ENCODE measurements at places on chromosomes 1 and 21.

GRCh38 chr1:212628046-212628445 is 19.5 kb downstream of the ATF3 start:
- DNase-seq: no peak

DNA sequence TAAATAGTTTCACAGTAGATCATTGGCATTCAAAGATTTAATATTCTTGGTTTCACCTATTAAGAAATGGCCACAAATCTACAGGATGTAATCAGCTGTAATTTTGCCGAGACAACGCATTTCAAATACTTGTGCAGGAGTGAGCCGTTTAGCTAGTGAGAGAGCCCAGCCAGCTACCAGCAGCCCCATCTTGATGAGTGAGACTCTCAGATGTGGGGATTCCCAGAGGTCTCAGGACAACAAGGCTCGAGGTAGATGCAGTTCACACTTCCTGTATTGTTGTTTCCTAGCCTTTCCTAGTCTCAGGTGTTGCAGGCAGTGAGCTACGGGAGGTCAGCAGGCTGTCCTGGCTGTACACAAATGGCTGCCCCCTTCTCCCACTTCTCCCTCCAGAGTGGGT is 108.6 kb downstream of the PBX1 start:
- DNase-seq: no peak

DNA sequence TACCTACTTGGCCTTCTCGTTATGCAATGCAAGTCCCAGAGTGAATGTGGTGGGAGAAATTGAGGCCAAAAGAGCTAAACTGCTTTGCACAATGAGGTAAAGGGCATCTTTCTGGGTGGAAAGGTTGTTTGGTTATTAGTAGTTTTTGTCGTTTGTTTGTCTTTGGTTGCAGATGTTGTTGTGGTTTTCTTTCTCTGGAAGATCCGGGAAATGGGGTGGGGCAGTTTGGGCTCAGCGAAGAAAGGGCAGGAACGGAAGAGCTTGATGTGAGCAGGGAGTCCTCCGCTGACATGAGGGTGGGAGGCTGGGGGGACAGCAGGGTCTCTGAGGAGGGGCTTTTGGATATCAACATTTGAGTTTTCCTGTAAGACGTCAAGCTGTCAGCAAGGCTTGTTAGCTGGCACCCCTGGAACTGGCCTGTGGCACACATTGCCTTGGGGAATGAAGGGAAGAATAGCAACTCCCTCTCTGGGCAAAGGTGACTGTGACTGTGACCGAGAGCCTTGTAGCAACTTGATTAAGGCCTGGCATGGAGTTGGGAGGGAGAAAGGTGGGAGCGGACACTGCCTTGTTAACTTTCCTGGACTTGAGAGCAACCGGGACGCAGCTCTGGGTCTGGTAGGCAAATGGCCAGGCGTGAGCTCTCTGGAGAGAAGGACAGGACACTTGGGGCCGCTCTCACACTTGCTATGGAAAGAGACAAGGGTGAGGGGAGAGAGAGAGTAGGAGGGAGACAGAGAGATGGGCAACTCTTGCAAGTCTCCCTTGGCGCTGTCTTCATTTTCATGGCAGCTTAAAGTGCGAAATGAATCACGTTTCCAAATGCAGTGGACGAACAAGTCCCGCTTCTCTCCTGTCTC is 15.4 kb upstream of the OPRD1 start:
- DNase-seq: no peak

- no peak for DNase-seq
Measured at GRCh38 chr1:154710106-154710505, 102.1 kb upstream of the ADAR start.

GRCh38 chr1:19424651-19425570 is 60.4 kb downstream of the CAPZB start:
- DNase-seq: no peak

DNA sequence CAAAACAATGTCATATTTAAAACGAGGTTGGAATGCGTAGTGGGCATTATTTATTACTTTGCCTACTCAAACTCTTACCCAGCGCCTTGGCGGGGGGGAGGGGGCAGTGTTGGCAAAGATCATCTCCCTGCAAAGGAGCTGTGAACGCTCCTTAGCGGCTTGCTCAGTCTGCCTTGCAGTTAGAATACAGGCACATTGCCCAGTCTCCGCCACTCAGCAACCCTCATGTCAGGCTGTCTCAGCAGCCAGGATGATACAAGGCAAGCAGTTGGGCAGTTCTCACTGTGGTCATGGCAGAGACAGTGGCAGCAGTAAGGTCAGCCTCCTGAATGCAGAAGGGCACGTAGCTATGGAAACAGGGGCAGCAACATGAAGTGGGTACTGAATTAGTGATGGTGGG is 170.4 kb upstream of the KCNK2 start:
- no peak for DNase-seq

DNA sequence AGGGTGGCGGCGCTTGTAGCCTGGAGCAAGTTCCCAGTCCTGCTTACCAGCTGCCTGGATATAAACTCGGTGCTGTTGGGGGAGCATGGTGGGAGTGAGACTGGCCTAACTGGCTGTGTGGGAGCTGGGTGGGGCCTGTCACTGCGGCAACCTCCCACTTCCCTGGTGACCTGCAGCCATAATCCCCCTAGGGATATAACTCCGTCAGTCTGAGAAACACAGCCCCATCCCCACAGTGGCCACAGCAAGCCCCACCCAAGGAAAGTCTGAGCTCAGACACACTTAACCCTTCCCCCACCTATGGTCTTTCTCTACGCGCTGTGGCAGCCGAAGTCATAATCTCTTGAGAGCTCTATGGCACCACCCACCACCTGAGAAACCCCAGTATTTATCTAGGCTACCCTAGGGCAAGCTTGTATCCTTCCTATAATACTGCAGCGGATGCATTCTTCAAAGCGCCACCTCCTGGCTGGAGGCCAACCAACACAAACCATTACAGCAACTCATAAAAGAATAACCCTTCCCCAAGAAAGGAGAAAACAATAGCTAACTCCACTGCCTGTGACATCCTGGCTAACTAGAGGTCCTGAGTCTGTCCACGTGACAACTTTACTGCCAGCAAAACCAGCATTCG is 57.4 kb downstream of the ZNF648 start:
- no peak for DNase-seq

DNA sequence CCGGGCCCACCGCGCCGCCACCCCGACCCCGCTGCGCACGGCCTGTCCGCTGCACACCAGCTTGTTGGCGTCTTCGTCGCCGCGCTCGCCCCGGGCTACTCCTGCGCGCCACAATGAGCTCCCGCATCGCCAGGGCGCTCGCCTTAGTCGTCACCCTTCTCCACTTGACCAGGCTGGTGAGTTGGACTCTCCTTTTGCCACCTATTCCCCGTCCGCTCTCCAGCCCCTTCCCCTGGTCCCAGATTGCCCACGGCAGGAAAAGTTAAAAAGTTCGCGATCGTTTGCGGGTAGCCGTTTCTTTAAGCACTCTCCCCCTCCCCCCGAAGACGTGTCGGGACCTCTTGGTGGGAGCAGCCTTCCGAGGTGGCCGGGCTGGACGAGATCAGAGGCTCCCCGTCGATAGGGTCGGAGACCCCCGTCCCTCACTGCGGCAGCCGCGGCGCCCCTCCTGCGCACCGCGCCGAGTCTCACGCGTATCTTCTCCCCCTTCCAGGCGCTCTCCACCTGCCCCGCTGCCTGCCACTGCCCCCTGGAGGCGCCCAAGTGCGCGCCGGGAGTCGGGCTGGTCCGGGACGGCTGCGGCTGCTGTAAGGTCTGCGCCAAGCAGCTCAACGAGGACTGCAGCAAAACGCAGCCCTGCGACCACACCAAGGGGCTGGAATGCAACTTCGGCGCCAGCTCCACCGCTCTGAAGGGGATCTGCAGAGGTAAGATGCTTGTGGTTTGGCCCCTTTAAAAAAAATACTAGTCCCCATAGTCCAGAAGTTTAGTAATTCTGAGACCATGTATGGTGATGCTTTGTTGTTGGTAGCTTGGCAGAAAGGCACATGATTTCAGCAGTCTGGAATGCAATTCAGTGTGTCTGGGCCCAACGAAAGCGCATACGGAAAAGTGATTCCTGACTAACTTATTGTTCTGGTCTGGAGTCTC is 576 bp downstream of the CCN1 start:
- no peak for DNase-seq

- DNase-seq: no peak
Measured at GRCh38 chr1:205205055-205205454, 6.4 kb downstream of the DSTYK start.

DNA sequence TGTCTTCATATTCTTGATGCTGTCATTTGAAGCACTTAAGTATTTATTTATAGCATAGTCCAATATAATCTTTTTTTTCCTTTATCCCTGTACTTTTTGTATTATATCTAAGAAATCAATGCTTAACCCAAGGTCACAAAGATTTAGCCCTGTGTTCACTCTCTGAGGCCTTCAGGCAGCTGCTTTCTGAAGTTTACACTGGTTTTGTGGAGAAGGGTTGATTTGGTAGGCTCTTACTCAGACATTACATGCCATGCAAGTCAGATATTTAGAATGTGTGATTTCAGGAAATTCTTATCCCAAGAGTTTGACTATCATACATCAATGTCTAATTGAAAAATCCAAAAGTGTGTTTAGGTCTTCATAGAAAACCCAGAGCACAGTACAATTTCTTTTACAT is 56.3 kb downstream of the PALMD start:
- no peak for DNase-seq

DNA sequence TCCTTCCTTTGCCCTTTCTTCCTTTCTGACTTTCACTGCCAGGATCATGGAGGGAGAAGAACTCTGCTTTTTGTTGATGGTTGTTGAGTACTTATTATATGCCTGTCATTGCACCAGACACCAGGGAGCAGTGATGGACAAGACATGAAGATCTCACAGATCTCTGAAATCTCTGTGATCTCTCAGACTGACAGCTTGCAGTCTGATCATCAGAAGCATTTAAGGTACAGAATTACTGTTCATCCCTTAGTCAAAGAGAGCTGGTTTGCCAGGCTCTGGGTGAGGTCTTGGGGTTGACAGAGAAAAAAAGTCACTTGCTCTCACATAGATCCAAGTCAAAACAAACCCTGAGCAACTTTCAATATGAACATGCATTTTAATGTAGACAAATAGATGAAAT is 299.5 kb upstream of the FMN2 start:
- no peak for DNase-seq

- DNase-seq: no peak
Measured at GRCh38 chr21:38303300-38303699, 46.5 kb downstream of the KCNJ15 start.

- DNase-seq: no peak
Measured at GRCh38 chr1:117070124-117070523, 10.0 kb downstream of the TTF2 start.

- no peak for DNase-seq
Measured at GRCh38 chr1:183219616-183220009, 33.5 kb downstream of the LAMC2 start.

GRCh38 chr1:175168782-175169181 is 23.8 kb downstream of the KIAA0040 start:
- no peak for DNase-seq

DNA sequence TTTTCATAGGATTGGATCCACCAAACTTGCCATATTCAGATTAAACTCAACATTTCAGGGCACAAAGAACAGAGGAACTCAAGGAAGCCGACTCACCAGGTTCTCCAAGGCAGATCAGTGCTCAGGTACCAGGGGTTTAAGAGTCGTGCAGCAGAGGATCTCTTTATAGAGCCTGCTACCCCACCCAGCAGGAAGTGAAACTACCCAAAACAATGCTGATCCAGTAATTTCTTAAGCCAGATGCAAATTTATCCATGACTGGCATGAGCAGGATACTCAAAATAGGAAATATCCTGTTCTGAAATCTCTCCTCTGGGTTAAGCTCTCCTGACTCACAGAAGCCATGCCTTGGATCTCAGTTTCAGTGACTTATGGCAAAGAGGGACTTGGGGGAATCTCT is at the start of gene SPRR2A:
Gene SPRR2A, minus strand, starts transcription at position 138 of the 400 bp plus-strand sequence. CDS start 777 bp downstream, outside the sequence.
- DNase-seq: no peak

DNA sequence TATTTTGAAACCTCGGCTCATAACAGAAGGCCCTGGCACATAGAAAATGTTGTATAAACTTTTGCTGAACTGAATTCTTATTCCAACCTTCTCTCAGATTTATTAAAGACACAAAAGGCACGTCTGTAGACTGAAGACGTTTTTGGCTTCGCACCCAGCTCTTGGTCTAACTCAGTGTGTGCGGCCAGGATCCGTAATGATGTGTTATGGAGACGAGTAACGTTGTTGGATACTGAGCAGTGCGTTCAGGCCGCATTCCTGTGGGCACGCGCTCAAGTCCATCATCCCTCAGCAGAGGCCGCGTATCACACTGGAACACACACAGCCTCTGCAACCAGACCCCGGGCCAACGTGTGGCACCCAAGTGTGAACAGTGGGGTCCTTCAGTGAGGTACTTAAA is 154.8 kb upstream of the RAB4A start:
- DNase-seq: no peak

- DNase-seq: no peak
Measured at GRCh38 chr21:20207335-20207734, 790.9 kb upstream of the NCAM2 start.

DNA sequence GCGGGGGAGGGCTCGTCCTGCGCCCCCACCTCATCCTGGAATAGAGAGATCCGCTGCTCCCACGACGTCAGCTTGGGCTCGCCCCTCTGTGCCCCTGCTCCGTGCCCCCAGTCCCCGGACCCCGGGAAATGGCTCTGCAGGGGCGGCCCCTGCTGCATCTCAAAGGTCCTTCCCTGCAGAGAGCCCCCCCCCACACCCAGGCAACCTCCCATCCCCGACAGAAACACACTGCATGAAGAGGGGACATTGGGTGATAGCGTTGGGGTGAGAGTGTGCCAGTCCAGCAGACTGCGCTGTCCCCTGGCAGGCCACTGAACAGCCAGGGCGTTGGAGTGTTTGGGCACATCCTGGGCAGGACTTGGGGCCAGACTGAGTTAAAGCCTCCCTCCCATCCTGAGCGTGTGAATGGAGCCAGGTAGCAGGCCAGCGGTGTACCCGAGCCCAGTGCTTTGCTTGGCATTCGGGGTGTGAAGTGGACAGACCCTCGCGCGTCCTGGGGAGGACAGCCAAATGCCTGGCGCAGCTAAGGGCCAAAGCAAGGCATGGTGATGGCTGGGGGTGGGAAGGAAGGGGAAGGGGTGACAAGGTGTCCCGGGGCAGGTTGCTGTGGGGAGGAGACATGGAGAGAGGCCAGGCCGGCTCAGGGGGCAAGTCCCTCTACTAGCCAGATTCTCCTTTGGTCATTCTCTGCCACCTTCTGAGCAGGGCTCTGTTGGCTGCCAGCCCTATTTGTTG is 633 bp upstream of the ETNK2 start:
- DNase-seq: no peak

GRCh38 chr1:27496604-27497155 is 6.7 kb upstream of the WASF2 start:
- no peak for DNase-seq

DNA sequence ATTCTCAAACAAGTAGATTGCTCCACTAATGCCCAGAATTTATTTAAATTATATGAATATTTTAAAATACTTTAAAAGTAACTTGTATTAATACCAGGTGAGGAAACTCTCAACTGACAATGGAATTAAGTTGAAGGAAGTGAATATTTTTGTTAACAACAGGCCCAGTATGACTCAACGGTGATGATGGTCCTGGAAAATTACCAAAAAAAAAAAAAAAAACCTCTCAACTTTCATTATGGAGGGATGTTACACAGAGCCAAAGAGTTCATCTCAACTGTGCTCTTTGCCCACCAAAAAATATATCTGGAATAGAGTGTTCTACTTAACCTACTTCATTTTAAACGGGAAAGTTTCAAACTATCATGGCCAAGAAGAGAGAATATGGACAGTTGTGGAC is 28.3 kb downstream of the CFH start:
- no peak for DNase-seq

Data from hematopoietic multipotent progenitor cell (in vitro differentiated cells).